Kidney (tissue), 22 donors: ENCODE measurements at places on chromosomes 1 and 21. TPM values are rescaled to one million over a fixed set of nuclear protein-coding genes. Genes with fewer than 3 reads are reported as not detected.

SMIM34 gene
- 0.41 TPM for total RNA-seq

SELENBP1 gene
- total RNA-seq, result 50.0 TPM

PSMA5 gene
- total RNA-seq, result 71.4 TPM

NPPA gene
- 0.50 TPM for total RNA-seq

RAB25 gene
- total RNA-seq, result 51.4 TPM

PAQR6 gene
- 4.2 TPM for total RNA-seq

RNF207 gene
- total RNA-seq, result 43.6 TPM

TNNI3K gene
- total RNA-seq, result 1.4 TPM

SLAMF1 gene
- total RNA-seq, result 3.3 TPM

LCA5L gene
- 4.3 TPM for total RNA-seq

IL24 gene
- total RNA-seq, result not detected

CELA2B gene
- total RNA-seq, result not detected

TEX38 gene
- total RNA-seq, result 0.35 TPM

VANGL1 gene
- 12.3 TPM for total RNA-seq

SPATA6 gene
- 32.5 TPM for total RNA-seq

SH3GLB1 gene
- 79.7 TPM for total RNA-seq

MNDA gene
- total RNA-seq, result 8.3 TPM

TFAP2E gene
- 1.0 TPM for total RNA-seq
